CD4-positive, alpha-beta T cell treated with Interleukin-6 at 100 ng/mL for 8 hours (primary cell): ENCODE measurements at places on chromosomes 3 and 15.

- no peak for DNase-seq
These were observed 25.9 kb upstream of the UACA start for GRCh38 chr15:70789213-70789612.

DNA sequence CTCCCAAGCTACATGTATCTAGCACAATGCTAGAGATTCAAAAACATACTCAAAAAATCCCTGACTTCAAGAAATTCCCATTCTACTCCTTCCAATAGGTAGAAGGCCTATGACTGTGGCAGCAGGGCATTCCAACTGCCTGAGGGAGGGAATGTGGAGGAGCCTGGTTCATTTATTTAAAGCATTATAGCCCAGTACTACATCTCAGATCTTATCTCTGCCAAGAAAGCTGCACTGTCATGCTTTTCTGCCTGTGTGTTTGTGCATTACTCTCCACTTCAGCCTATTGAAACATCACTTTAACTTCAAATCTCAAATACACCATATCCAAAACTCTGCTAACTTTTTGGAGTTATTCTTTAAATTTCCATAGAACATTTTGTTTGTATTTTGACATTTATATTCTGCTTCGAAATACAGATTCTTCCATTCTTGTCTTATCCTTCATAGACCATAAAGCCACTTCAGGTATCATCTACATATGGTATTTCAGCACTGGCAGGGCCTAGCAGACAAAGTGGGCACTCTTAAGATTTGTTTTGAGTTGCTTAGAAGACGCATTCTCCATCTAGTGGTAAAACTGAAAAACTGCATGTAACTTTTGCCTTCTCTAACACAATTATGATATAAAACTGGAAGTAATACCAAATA is 59.1 kb upstream of the NEDD4 start:
- DNase-seq, result peak; percentile 28

- no peak for DNase-seq
These were observed 13.1 kb upstream of the EHD4 start for GRCh38 chr15:41985236-41986160.

- no peak for DNase-seq
These were observed 171.7 kb downstream of the RORA start for GRCh38 chr15:61057376-61057775.

- DNase-seq, result no peak
These were observed 16.9 kb upstream of the SEMA4B start for GRCh38 chr15:90184119-90184785.

DNA sequence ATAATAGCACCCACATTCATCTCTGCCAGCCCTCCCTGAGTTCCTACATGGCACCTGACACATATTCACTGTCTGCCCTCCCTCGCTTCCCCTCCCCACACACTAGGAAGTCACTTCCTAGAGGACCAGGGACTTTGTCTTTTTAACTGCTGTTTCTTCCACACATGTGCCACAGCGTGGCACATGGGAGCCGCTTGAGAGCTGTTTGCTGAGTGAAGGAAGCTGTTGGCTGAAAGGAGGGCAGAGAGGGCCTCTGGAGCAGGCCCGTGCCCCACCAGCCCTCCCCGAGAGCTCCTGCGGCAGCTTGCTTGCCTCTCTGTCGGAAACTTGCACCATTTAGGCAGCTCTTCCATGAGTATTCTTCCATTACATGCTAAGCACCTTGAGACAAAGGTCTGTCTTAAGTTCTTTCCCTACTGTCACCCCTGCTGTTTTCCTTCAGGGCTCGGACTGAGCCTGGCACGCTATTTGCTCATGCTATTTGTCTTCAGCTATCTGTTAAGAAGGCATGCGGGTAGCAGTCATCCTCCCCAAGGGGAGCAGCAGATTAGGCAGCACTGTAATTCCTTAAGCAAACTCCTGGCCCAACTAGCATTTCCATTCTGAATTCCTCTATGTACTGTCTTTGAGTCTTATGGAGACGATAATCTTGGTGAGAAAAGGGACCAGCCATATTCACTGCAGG is 72.2 kb downstream of the CACNA1D start:
- no peak for DNase-seq

GRCh38 chr15:101613130-101614000 is 38.8 kb downstream of the TM2D3 start:
- no peak for DNase-seq
